Activated T-helper 1 cell treated with anti-CD3 and anti-CD28 coated beads, Interleukin-12 subunit alpha, Interleukin-12 subunit beta, Interleukin-2, Interleukin-4 antibody, amounts not matched to agents 30 ng/mL and 10 ng/mL and 1 ng/mL, durations not matched to agents 14 hours and 24 hours and 36 hours (primary cell): ENCODE measurements at places on chromosomes 2 and 18.

- DNase-seq = no peak
These were observed 213.3 kb upstream of the CTAGE1 start for GRCh38 chr18:22630980-22631379.

DNA sequence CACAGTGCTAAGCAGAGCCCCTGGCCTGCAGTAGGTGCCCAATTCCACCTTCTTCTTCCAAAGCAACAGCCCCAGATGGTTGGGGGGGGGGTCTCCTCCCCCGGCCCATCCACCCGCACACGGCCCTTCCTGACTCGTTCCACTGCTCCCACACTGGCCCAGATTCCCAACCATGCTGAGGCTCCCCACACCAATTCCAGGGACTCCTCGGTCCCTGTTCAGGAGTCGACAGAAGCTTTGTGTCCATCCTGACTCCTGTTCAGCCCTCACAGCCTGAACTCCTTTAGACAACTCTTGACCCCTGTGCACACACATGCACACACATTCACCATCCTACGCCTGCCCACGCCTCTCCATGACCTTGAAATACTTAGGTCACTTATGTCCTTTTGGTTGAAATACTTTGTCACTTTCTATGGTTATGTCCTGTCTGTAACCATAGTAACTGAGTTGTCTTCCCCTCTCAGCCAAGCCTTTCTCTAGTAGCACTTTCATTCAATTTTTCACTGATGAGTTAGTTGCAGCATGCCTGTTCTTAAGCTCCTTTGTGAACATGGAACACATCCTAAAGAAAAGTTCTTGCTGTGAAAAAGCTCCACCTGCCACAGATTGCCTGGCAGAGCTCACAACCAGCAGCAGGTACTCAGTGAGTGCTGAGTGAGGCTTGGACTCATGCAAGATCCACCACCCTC, 225.8 kb downstream of the SEPTIN10 start:
- DNase-seq = no peak

DNA sequence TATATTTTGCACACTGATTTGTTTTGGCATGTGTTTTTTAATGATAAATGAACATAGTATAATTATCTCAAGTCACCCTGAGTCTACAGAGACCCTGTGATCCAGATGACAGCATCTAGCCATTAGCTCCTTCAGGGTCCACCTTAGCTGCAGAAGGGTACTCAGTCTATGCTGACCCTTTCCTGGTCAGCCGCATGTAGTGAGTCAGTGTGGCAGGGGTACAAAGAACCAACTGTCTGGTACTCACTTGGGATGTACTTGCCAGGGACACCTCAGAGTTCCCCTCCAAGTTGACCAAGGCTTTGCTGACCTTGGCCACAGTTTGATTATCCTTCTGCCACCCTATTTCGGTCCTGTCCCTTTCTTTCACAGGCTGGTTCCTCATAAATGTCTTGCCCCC, 369.5 kb downstream of the PLCL1 start:
- no peak for DNase-seq

GRCh38 chr2:65017335-65017734, 28.1 kb downstream of the SLC1A4 start:
- no peak for DNase-seq

DNA sequence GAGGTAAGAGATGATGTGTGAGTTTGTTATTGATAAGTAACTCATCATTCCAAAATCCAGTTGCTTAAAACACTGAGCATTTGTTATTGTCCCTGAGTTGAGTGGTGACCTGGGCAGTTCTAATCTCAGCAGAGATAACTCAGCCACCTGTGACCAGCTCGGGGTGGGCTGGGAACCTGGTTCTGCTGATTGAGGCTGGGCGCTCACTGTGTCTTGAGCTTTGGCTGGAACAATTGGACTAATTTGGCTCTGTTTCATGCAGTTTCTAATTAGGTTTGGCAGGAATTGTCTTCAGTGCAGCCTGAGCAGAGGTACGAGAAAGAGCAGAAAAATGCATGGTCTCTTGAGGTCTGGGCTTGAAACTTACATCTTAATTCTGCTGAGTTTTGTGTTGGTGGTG, 144.7 kb downstream of the RNF144A start:
- no peak for DNase-seq

DNA sequence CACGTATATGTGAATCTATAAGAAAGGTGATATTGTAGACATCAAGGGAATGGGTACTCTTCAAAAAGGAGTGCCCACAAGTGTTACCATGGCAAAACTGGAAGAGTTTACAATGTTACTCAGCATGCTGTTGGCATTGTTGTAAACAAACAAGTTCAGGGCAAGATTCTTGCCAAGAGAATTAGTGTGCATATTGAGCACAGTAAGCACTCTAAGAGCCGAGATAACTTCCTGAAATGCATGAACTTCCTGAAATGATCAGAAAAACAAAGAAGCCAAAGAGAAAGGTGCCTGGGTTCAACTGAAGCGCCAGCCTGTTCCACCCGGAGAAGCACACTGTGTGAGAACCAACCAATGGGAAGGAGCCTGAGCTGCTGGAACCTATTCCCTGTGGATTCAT, 101.0 kb downstream of the HS6ST1 start:
- DNase-seq = no peak

DNA sequence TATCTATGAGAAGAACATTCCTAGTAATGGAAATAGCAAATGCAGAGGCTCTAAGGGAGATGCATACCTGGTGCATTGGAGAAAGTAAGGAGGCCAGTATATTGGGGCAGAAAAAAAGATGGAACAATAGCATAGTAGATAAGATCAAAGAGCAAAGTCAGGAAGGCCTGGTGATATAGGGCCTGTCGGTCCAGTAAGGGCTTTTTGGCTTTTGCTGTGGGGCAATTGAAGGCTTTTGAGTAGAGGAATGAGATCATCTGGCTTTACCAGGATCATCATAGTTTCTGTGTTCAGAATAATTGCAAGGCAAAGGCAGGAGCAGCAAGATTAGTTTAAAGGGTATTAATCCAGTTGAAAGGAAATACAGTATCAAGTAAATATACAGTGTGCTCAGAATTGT, 111.8 kb downstream of the EHBP1 start:
- no peak for DNase-seq

DNA sequence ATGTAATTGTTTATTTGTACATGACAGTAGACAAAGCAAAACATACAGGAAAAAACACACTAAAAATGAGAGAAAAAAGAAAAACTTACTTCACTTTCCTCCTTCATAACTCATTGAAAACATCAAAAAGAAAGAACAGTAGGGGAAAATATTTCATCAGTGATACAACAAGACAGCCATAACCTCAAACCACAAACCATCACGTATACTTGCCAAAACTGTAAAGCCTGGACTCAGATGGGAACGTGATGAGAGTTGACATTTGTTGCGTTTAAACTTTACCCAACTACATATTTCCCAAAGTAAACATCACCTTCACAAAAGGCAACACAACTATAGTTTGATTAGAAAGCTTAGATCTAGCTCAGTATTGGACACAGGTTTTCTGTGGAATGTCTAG, 278.2 kb upstream of the COL3A1 start:
- DNase-seq = no peak

DNA sequence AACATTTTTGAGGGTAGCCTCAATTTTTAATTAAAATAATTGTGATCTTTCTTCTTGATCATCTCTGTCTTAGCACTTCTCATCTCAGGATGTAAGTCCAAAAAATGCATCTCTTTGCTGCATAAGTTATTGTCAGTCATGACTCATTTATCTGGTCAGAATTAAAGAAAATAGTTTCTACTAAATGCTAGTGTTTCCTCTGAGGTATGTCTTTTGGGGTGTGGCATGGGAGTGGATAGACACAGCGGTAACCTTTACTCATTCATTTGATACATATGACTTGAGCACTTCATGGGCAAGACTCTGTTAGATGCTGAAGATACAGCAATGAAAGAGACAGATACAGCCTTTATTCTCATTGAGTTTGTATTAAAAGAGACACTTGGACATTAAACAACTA, 284.7 kb downstream of the IRS1 start:
- DNase-seq = no peak

DNA sequence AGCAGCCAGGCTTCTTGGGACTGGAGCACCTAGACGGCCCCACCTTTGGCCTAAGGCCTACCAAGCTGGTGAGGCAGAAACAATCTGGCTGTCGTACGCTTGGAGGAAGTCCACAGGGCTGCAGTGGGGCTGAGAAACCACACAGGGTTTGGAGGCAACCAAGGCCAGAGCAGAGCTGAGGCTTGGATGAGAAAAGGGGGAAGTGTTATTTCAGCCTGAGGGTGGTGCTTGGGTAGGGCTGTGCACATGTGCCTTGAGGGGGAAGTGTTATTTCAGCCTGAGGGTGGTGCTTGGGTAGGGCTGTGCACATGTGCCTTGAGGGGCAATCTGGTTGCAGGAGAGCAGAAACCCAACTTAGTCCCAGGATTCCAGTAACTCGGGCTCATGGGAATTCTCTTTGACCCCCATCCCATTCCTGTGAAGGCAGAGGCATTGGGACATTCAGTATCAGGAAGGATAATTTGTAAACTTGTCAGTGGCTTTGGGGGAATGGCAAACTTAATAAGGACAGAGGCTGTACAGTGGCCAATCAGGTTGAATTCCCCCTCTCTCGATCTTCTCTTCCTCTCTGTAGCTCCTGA, 971 bp upstream of the FBXO41 start:
- no peak for DNase-seq
